ENCODE measurements at places on chromosomes 4 and X.

GRCh38 chrX:38494239-38494823 is 67.0 kb upstream of the TSPAN7 start:
- no peak for DNase-seq

DNA sequence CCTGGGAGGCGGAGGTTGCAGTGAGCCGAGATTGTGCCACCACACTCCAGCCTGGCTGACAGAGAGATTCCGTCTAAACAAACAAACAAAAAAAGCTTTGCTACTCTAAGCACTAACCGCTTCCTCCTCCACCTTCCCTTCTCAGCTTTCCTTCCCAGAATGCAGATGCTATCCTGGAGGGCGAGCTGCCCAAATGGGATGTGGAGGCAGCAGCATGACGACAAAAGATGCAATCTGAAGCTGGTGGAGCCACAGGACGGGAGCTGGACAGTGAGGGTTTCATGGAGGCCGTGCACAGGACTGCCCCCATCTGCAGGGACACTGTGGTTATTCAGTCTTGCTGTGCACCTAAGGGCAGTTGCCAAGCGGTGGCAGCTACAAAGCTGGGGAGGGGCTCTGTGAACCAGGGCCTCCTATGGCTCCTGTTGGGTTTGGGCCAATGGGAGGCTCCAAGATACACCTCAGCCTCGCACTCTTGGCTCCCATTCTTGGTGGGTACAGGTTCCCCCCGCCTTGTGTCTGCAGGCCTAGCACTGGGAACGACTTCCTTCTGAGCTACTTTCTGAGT is 47.4 kb downstream of the WDR1 start:
- no peak for DNase-seq

DNA sequence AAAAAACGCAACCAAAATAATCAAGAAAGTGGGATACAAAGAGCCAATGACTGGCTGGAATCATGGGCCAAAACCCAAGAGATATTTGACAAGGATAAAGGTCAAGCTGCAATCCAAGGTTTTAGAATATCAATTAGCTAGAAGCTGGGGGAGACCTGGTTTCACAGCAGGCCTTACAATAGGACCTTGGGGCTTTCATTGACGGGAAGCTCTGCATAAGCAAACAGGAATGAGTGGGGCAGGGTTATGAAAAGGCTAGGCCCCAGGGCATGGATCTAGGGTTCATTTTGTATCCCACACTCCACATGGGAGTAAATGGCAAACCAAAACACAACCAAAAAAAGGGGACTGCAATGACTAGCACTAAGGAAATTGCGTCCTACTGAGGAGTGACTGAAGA is 215.3 kb downstream of the HS6ST2 start:
- no peak for DNase-seq

DNA sequence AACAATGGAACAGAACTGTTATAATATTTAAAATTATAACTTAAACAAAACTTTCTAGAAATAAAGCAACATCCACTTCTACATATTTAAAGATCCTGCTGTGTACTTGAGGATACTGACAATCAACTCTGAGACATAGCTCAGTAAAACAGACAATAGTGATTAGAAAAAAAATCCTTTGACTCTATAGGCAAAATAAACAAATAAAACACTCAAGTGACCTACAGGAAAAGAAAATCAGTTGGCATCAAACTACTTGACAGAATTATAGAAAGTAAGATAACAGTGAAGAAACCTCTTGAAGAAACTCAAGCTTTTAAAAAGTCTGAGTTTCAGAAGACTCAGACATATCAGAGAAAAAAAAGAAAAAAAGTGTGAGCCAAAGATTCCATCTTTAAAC is 55.9 kb upstream of the THOC2 start:
- DNase-seq: no peak

DNA sequence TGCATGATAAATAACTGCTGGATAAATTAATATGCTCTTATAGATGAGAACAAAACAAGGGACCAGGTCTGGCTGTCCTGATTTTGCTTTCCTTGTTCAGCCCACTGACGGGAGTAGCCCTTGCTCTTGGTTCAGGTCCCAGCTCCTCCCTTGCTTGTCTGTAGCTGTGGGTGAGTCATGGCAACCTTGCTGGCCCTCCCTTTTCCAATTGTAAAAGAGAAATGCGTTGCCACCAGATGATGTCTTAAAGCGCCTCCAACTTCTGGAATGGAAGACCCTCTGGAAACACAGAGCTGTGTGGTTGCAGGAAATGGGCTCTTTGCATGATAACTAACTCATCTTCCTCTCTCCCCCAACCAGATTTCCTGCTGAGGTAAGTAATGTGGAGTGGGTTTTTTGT is 171.4 kb downstream of the AASDH start:
- DNase-seq: no peak

DNA sequence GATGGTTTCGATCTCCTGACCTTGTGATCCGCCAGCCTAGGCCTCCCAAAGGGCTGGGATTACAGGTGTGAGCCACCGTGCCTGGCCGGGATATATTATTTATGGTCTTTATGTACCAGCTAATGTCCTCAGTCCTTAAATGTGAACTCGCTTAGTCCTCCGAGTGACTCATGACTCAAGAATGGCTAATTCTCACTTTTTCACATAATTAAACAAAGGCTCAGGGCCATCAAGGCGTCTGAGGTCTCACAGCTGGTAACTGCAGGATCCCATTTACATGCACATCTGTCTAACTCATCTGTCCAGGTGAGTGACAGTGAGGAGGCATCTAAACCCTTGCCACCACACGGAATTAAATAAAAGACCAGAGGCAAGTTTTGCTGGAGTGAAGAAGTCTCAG is 73.5 kb downstream of the HS3ST1 start:
- DNase-seq: no peak

Measured in DMS79 treated with DMSO at 0.1 percent for 48 hours (cell line).